Cardiac fibroblast (primary cell): ENCODE measurements at places on chromosomes 4 and X.

GRCh38 chr4:104677116-104677515 lies 182.4 kb upstream of the CXXC4 start:
- DNase-seq, result no peak

GRCh38 chr4:15771216-15772058 lies 6.7 kb upstream of the CD38 start:
- DNase-seq, result no peak

DNA sequence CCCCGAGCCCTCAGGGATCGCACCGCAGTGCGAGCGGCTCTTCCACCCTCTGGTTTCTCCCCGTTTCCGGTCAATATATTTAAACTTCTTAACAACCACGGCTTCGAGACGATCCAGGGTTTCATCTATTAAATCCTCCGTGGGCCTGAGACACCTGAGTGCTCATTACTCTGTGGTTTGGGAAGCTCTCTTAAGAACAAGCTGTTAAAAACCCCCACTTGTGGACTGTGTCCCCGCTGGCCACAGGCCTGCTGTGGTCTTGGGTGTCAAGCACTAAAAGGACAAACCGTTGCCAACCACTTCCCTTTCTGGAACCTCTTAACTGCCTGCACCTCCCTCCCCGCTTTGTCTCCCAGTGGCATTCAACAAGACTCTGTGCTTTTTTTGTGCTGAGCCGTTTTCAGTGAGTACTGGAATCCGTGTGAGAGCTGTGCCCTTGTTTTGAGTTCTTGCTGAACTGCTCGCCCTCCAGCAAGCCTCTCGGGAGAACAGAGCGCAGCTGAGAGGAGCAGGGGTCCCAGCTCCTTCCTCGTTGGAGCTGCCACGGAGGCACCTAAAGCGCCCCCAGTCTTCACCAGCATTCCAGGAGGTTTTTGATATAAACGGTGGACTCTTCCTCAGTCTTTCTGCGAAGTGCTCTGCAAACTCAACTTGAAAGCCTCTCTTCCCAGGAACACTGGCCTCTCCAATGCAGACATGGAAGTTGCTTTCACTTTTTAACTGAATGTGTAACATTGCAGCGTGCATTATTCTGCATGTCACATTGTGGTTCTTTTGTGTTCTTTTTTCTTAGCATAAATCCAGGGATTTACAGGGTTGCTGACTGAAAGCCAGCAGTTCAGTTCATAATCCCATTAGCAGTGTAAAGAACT lies 691 bp upstream of the IGFBP7 start:
- peak; percentile 75 for DNase-seq

GRCh38 chrX:113300580-113300979 lies 459.9 kb upstream of the AMOT start:
- DNase-seq, result no peak

DNA sequence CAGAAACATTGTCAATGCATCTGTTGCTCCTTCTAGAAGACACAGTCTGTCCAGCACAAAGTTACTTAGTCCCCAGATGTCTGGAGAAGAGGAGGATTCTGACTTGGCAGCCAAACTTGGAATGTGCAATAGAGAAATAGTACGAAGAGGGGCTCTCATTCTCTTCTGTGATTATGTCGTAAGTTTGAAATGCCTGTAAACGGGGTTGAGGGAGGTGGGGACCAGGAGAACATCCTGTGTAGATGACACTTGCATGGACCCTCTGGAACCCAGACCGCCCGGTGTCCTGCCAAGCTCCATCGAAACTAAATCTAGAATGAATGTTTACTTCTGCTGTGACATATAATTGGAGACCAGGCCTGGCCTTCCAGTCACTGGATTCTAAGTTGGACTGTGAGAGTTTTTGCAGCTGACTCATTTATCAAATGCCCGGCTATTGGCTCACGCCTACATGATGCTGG lies 45.0 kb upstream of the MSANTD1 start:
- peak; percentile 54 for DNase-seq

- peak; percentile 43 for DNase-seq
These were observed 528.9 kb upstream of the ARX start for GRCh38 chrX:25544641-25545040.

- no peak for DNase-seq
These were observed 8.8 kb downstream of the ANKRD37 start for GRCh38 chr4:185405296-185405999.

DNA sequence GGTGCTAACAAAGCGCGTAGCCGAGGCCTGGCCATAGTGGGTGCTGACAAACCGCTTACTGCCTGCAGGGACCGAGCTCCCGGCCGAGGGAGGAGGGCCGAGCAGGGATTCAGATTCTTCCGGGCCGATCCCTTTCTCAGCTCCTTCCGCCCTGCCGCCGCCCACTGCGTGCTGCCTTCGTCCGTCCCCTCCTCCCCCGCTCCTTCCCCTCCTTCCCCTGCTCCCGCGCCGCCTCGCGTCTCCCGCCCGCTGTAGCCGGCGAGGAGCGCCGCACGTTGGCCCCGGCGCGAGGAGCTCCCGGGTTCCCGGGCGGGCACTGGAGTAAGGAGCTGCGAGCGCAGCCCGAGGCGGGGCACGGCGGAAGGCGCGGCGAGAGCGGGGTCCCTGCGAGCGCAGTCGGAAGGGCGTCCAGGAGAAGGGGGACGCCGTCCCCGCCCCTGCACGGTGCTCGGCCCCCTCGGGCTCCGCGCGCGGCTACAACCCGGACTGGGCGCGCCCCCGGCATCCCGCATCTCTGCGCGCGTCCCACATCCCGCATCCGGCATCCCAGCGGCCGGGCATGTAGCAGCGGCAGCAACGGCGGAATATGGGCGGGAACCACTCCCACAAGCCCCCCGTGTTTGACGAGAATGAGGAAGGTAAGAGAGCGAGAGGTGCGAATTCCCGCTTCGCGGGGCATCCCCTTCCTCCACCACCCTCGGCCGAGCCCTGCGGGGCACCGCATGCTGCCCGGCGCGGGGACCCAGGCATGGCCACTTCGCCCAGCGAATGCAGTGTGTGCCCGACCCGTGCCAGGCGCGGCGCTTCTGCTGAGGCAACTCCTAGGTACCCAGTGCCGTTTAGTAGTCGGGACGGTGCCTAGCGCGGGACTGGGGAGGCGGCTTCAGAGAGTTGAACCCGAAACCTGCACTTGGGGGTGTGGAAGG lies at the start of gene STK32B:
STK32B (plus strand) TSS at position 203 of the 926 bp plus-strand sequence.
- DNase-seq, result peak; percentile 76

DNA sequence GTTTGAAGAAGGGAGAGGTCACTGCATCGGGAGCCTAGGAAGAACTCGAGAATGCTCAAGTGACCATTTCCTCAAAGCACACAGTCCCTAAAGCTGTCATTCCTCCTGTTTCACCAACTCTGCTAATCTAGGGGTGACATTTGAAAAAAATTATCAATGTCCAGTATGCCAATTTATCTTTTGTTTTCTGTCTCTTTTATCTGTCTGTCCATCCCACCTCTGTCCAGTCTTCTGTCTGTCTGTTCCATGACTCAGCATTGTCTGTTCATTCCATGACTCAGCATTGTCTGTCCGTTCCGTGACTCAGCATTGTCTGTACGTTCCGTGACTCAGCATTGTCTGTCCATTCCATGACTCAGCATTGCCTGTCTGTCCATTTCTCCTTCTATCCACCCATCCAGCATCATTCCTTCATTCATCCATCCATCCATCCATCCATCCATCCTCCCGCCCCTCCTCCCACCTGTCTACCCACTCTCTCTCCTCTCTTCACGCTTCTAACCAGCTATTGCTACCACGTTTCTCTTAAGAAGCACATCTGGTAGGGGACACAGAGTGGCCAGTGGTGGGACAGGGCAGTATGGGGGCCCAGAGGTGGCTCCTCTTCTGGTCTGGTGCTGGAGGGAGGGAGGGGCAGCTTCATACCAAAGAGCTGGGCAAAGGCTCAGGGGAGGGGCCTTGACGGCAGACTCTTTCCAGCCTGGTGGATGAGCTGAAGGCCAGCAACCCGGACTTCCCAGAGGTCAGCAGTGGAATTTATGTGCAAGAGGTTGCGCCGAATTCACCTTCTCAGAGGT lies 34.1 kb downstream of the HTRA3 start:
- DNase-seq, result peak; percentile 97

DNA sequence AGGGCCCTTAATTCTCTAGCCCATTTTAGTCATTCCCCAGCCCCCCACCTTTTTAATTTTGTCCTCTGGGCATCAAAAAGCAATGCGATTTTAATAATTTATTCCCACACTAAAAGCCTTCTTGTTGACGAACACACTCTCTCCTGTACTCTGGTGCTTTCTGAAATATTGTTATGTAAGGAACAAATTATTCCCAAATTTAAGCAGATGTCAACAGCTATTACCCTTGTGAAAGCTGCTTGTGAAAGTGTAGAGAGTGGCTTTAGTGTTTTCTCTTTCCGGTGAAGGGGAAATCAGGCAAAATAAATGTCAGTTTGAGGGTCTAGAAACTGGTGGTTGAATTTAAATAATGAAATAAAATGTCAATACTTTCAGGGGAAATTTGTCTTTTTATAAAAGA lies 221.2 kb upstream of the CNKSR2 start:
- DNase-seq, result no peak

DNA sequence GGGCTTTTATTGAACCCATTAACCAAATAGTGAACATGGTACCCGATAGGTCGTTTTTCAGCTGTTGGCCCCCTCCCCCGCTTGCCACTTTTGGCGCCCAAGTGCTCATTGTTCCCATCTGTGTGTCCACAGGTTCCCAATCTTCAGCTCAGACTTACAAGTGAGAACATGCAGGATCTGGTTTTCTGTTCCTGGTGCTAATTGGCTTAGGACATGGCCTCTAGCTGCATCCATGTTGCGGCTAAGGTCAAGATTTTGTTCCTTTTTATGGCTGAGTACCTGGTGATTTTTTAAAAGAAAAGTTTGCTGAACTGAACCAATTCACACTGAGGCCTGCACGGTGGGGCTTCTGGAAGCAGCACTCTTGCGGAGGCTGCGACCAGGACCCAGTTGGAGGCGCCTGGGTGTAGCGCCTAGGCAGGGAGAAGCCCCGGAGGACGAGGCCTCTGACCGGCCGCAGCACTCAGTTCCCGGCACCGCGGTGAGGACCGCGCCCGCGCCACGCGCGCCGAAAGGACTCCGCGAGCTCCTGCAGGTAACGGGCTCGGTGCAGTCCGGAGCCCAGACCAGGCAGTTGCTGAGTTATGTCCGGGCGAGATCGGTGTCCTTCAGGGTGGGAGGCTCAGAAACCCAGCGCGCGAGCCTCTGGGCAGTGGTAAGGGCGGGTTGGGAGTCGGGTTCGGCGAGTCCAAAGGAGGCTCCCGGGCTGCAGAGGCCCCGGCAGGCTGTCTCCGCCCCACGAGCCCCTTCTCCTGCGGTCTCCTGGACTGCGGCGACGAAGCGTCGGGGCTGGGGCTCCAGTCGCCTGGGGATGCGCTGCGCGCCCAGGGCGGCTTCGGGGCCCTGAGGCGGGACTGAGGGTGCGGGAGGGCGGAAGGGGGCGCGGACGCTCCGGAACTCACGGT lies 15.8 kb upstream of the SLC25A4 start:
- peak; percentile 23 for DNase-seq

GRCh38 chr4:146567396-146567795 lies 45.7 kb upstream of the SLC10A7 start:
- DNase-seq, result peak; percentile 57

GRCh38 chr4:143411527-143412419 lies 75.1 kb downstream of the GAB1 start:
- DNase-seq, result peak; percentile 68

GRCh38 chr4:8568068-8568668 lies 12.0 kb upstream of the GPR78 start:
- DNase-seq, result no peak

DNA sequence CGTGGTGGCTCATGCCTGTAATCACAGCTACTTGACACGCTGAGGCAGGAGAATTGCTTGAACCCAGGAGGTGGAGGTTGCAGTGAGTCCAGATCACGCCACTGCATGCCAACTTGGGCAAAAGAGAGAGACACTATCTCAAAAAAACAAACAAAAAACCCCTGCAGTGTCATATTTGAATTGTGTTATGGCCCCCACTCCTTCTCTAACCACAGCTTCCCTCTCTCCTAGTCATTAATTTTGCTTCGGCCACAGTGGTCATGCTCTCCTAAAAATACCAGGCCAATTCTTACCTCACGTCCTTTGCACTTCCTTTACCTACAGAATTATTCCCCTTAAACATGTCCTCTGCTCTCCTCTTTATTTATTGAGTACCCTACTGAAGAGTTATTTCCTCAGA lies 206.1 kb downstream of the PPP3CA start:
- no peak for DNase-seq

DNA sequence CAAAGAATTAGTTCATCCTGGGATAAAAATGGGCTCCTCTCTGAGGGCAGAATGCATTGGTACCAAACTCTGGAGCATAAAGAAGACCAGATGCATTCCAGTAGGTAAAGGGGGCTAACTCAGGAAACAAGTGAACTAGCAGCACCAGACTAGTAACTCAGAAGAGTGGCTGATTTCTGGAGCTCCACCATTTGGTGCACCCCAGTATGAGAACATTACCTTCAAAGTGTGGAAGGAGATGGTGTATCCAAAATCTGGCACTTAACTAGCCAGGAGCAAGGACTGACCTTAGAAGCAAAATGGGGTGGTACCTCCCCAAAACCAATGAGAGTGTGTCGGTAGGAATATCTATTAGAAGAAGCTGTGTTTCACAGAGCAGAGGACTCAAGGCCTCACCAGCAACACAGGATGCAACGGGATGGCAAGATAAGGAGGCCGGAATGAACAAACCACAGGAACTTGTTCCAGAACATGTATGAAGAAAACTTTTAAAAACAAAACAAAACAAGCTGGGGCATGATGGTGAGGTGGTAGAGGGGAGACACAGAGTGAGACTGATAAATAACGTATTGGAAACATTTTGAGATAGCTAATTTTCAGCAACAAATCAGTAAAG lies 142.3 kb downstream of the INPP4B start:
- DNase-seq, result peak; percentile 32

DNA sequence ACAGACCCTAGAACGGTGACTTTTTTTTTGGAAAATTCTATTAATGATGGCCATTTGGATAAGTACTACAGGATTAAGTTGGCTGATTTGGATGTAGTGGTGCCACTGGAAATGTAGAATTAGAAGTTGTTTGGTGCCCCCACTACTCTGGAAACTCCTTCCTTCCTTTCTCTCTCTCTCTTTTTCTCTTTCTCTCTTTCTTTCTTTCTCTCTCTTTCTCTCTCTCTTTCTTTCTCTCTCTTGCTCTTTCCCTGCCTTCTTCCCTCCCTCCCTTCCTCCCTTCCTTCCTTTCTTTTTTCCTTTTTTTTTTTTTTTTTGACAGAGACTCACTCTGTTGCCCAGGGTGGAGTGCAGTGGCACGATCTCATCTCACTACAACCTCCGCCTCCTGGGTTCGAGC lies 2.7 kb downstream of the GAR1 start:
- DNase-seq, result no peak

DNA sequence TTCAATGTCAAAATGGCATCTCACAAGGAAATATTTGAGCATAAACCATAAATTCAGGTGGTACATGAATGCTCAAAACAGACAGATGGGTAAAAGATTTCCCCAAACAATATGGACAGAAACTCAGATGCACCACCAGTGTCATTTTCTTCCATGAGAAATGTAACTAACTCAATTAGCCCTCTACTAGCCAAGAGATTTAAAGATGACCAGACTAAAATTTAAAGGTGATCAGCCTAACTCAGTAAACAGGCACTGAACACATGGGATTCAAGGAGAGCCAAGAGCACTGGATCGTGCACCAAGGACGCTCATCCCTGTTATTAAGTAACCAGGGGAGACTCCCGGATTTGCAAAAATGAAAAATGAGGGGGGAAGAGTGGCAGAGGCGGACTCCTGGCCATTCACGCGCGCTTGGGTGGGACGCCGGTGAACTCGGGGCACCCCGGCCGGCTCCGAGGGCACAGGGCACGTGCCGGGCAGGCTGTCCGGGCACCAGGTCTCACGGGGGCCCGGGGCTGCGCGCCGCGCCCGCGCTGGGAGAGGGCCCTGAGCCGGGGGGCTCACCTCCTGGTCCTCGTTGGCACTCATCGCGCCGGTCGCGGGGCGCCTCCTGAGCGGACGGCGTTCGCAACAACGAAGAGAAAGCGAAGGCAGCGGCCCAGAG lies 490 bp downstream of the RWDD4 start:
- peak; percentile 26 for DNase-seq

- DNase-seq, result peak; percentile 84
These were observed 142.3 kb downstream of the PDGFC start for GRCh38 chr4:156829201-156829873.
